ENCODE measurements at places on chromosomes 2 and 18.

- DNase-seq: no peak
These were observed 415.3 kb downstream of the HRH4 start for GRCh38 chr18:24875777-24876176.

- DNase-seq: no peak
These were observed 8.8 kb downstream of the NABP1 start for GRCh38 chr2:191686729-191687128.

DNA sequence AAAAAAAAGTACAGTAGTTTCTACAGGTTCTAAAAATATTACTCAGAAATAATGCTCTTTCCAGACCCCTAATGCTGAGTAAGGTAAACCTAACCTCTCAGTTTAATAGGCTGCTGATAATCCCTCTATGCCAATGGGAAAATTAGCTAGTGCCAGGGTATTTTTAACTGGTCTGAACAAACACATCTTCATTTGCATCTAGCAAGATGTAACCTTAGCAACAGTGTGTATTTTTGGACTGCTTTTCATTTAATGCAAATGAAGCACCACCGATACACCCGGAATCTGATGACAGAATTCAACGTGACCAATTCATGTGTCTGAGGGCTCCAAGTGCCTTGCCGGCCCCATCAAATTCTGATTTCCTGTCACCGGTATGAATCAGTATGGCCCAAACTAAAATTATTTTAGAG is 47.4 kb upstream of the CYRIA start:
- DNase-seq: no peak

DNA sequence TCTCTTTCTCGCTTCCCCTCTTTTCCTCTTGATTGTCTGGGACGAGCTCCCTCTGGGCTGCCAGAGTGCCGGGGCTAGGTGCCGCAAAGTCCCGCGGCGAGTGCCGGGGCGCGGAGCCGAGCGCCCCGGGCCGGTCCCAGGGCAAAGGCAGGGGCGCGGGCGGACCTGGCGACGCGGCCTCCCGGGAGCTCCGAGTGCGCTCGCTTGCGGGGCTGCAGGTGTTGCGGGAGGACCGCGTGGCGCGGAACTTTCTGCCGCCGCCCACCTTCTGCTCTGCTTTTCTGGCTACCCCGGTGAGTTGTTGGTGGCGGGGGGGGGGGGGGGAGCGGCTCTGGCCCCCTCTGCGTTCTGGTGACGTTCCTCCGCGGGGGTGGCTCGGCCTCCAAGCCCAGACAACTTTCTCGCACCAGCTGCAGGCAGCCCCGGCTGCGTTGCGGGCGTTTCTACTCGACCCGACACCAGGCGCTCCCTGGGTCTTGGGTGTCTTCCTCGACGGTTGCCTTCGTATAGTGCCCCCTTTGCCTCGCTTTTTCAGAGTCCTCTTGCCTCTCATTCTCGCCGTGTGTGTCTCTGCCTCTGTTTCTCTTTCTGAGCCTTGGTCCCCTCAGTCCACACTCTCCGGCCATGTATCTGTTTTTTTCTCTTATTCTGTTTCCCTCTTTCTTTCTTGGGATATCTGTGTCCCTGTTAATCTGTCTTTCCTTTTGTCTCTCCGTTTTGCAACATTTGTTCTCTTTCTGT is 759 bp downstream of the GALNT13 start:
- DNase-seq: no peak

DNA sequence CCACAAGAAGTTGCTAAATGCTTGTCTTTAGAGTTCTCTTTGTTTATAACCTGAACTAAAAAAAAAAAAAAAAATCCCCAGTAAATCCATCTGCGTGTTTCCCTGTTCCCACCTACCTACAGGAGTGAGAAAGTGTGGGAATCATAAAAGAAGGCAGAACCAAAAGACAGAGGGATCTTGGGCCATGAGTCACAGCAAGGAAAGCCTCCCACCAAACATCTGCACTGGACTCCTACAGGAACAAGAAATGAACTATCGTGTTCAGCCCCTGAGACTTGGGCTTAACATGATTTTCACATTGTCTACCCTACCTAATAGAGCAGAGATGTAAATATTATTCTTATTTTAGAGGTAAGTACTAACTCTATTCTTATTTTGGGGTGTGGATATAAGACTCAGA is 1761.2 kb upstream of the CELF4 start:
- no peak for DNase-seq

- DNase-seq: no peak
These were observed 216.0 kb downstream of the UBE2E3 start for GRCh38 chr2:181196401-181196800.
